Central memory CD8-positive, alpha-beta T cell (primary cell): ENCODE measurements at places on chromosomes 11 and 22.

GRCh38 chr11:126113012-126113411 lies 50.3 kb upstream of the CDON start:
- no peak for DNase-seq

GRCh38 chr22:50729391-50730012 lies 8.5 kb upstream of the ACR start:
- DNase-seq = no peak

- no peak for DNase-seq
These were observed 86.0 kb downstream of the EHF start for GRCh38 chr11:34706709-34707461.

GRCh38 chr11:116869610-116870009 lies 32.2 kb upstream of the APOA1 start:
- DNase-seq = no peak

DNA sequence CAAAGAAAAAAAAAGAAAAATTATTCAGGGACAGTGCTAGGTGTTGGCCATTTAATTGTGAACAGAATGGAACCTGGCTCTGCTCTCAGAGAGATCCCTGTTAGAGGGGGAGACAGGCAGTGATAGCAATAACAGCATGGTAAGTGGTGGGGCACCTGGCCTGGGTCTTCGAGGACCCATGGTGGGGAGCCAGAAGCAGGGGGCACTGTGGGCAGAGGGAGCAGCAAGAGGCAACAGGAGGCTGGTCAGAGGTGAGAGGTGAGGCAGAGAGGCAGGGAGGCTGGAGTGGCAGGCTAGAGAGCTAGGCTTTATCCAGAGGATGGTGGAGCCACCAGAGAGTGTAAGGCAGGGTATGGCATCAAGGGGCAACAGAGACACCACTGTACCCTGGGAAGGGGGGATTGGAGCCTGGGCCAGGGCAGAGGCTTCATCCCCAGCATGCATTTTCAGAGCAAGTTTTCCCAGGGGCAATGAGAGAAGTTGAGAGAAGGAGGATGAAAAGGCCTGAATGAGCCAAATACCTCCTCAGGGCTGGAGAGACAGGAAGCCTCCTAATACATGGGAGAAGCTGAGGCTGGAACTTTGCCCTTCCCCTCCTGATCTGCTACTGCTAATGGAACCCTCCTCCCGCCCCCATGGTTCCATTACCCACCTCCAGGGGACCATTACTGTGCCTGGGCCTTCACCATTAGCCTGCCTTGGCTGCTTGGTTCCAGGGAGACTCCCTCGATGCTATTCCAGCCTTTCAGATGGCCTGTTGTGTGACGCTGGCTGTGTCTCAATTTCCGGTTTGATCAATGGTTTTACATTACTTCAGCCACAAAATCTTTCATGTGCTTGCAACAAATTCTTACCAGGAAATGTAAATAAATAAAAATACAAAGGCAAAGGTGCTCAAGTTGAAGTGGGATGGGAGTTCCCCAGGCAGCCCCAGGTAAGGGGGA lies 2.6 kb upstream of the P2RY2 start:
- no peak for DNase-seq

GRCh38 chr11:35968386-35969088 lies 24.7 kb downstream of the LDLRAD3 start:
- no peak for DNase-seq

- DNase-seq = no peak
These were observed 219.6 kb upstream of the SESN3 start for GRCh38 chr11:95450547-95451123.

GRCh38 chr11:33290319-33290718 lies 33.1 kb downstream of the HIPK3 start:
- DNase-seq = no peak

GRCh38 chr22:45254789-45255278 lies 14.1 kb upstream of the KIAA0930 start:
- no peak for DNase-seq

DNA sequence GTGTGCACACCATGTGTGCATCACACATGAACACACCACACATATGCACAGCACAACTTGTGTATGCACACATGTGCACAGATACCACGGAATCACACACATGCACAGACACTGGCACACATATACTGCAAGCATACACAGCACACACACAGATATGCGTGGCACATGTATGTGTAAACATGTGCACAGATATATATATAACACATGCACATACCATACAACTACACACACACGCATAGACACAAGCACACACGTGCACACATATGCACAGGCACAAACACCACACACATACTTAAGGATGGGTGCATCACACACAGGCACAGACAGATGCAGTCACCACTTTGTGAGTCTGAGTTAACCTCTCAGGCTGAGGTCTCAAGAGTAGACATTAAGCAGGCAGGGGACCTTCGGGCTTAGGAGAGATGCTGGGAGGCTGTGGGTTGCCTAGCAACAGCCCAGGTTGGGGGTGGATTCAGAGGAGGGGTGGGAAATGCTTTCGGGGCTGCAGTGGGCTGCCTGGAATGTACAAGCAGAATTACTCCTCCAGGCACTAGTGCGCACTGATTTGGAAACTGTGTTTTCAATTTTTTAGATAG lies 82.9 kb downstream of the MYO18B start:
- DNase-seq = no peak

DNA sequence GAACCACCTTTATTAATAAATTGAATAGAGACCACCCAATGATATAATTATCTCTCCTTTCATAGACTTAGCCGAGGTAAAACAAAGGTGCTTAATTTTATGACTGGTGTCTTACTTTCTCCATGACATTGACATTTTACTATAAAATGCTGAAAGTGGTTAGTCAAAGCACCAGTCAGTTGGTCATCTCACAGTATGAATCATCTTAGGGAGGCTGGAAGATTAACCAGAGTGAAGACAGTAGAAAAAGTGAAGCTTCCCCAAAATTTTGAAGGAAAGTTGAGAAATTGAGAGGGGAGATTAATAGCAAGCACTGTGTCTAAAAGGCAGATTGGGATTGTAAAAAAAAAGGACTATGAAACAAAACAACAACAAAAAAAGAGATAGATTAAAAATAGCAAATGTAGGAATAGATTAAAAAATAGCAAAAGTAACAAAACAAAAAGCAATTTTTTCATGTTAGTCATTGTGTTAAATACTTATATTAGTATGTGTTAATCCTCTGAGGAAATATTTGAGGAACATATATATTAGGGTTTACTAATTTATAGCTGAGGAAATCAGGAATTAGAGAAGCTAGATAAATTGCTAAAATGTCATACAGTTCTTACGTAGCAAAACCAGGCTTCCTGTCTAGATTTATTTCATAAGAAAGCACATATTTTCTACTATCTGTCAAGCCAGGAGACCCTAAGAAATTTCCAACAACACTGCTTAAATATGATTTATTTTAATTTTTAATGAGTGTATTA lies 557.3 kb upstream of the ANO5 start:
- DNase-seq = no peak

- no peak for DNase-seq
These were observed 70.1 kb downstream of the SFI1 start for GRCh38 chr22:31566484-31566883.

GRCh38 chr11:115338476-115338875 lies 165.7 kb downstream of the CADM1 start:
- DNase-seq = no peak

GRCh38 chr11:83070731-83071566 lies 748 bp downstream of the RAB30 start:
- no peak for DNase-seq

- no peak for DNase-seq
These were observed 28.4 kb upstream of the RAPSN start for GRCh38 chr11:47477323-47477722.

GRCh38 chr11:75532200-75533048 lies 6.7 kb upstream of the GDPD5 start:
- DNase-seq = peak; percentile 75

- peak; percentile 59 for DNase-seq
These were observed at the start of gene RRP7A for GRCh38 chr22:42519525-42520401. RRP7A (minus strand) TSS chr22:42519796; CDS start chr22:42519786, 10 bp downstream.

DNA sequence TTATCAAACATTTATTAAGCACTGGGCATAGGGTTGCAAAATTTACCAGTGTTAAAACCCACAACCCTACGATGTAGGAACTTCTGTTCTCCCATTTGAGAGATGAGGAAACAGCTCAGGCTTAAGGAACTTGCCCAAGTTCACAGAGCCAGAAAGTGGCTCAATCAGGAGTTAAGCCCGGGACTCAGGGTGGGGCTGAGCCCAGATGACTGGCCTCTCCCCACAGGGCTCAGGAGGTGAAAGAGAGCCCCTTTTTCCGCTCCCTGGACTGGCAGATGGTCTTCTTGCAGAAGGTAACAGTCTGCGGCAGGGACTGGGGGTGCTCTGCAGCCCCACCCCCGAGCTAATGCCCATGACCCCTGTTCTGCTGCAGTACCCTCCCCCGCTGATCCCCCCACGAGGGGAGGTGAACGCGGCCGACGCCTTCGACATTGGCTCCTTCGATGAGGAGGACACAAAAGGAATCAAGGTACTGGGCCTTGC lies 5.6 kb upstream of the ANKRD13D start:
- no peak for DNase-seq

GRCh38 chr22:24040946-24041345 lies 29.8 kb downstream of the CABIN1 start:
- DNase-seq = no peak

DNA sequence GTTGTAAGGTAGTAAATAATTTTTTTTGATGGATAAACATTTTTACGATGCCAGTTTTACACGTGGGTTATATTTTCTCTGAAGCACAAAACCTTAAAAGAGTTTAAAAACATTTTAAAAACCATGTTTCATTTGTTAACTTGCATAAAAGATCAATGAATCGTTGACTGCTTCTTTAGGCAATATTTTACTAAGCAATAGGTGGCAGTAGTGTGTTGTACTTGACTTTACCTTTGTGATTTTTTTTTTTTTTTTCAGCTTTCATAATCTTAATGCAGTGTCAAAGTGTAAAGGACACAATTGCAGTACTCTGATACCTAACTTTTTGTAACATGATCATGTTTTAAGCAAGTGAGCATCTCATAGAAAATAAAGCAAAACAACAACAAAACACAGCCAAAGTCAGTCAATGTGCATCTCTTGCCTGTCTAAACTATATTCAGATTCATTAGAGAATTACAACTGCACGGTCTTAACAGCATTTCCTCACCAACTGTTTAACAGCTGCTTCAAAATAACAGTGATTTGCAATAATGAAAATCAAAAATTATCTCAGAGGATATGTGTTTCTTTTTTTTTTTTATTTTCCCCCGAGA lies 27.7 kb downstream of the DNAJC24 start:
- DNase-seq = no peak
